ENCODE measurements at places on chromosomes 5 and 9.

GRCh38 chr5:129904667-129905472, 605 bp downstream of the CHSY3 start:
- no peak for DNase-seq

DNA sequence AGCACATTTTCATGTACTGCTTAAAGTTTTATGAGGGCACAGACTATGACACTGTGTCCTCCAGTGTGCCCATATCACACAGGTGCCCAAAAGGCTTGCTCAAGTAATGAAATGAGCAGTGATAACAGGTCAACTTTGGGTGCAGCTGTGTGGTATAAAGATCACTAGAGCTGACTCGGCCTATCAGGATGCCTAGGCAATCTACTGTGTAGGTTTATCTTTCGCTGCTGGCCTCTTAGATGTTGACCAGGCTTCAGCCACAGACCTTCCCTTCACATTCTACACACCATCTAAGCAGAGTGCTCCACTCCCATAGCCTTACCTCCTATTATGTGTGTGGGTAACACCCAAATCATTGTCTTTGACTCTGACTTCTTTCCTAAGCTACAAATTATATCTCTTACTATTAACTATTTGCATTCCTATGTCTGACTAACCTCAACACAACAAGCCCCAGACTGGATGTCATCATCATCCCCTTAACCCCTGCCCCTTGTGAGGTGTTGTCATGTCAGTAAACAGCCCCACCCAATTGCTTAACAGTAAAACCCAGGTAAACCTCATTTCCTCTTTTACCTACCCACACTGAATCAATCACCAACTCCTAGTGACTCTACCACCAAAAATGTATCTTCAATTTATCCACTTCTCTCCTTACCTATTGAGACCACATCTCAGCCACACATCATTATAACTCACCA, 2.5 kb downstream of the SREK1IP1 start:
- no peak for DNase-seq

DNA sequence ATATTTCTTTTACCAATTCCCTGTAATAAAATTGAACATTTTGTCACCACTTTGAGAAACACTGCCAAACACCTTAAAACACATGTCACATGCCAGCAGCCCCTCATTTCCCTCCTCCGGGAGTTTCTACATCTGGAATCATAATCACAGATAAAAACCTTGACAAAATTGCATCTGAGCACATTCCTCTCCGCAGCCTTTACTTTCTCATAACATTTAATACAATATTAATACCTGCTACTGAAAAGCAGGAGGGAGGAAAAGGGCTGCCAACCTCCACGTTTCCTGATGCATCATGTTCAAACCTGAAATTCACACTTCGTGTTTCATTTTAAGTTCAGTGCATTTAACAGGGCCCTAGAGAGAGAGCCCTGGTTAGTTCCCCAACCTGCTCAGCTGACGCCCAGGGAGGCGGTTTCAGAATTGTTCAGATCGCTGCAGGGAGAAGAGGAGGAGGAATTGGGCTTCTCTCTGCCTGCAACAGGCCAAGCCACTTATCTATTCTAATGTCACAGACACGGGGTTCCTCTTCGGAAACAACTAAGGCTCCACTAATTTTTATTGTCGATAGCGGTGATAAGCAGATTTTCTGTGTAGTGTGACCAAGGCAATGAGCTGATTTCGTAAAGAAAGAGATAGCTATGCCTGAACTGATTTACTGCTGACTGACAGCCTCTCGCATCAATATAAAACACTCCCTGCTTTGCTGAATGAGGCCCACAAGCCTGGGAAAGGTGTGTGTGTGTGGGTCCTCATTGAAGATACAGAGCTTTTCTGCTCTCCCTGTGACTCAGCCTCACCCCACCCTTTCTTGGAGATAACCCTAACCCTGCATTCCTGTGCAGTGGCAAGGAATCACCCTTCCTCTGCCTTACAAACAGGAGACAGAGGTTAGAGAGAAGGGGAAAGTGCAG, 4.9 kb upstream of the LHX2 start:
- DNase-seq = no peak

DNA sequence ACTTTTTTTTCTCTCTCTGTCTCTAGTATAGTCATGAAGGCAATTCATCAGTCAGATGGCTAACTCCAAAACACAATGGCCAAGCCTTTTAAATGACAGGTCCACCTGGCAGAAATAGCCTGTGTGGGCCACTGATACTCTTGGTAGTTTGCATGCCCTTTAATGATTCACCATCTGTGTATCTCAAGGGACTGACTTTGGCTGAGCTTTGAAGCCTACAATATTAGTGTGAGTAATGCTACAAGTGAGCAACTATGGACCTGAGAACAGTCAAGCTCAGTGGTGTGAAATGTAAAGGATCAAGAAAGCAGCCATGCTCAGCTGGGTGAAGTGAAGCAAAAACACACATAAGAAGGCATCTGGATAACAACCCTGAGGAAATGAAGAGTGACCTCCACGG, 506.9 kb downstream of the TLE1 start:
- DNase-seq = peak; percentile 55

- no peak for DNase-seq
Measured at GRCh38 chr5:133245191-133246052, 193.6 kb downstream of the HSPA4 start.

DNA sequence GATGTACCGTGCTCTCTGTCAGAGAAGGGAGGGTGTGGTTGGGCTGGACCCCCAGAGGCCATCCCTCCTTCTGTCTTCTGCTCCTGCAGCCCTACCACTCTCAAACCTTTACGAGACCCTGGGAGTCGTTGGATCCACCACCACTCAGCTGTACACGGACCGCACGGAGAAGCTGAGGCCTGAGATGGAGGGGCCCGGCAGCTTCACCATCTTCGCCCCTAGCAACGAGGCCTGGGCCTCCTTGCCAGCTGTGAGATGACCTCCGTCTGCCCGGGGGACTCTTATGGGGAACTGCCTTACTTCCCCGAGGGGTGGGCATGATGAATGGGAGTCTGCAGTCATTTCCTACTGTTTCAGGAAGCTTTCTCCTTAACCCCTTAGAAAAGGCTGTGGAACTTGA, 17.5 kb downstream of the TGFBI start:
- DNase-seq = no peak

- no peak for DNase-seq
Measured at GRCh38 chr5:164356790-164357189, 851.4 kb downstream of the MAT2B start.

- no peak for DNase-seq
Measured at GRCh38 chr5:130337179-130337888, 433.1 kb downstream of the CHSY3 start.

DNA sequence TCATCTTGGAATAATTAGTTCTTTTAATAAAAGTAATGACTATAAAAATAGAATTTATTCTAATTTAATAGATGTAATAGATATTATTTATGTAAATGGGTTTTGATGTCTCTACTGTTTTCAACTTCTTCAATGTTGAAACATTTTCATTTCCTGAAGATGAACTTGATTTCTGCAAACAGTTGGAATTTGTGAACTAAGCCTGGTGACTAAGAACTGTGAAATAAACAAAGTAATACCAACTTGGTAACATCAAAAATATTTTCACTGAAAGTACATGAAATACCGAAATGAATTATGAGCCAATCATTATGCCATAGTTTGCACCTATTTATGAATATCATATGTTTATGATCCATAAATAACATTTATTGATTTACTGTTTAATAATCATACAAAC, 143.8 kb upstream of the FGF10 start:
- no peak for DNase-seq

DNA sequence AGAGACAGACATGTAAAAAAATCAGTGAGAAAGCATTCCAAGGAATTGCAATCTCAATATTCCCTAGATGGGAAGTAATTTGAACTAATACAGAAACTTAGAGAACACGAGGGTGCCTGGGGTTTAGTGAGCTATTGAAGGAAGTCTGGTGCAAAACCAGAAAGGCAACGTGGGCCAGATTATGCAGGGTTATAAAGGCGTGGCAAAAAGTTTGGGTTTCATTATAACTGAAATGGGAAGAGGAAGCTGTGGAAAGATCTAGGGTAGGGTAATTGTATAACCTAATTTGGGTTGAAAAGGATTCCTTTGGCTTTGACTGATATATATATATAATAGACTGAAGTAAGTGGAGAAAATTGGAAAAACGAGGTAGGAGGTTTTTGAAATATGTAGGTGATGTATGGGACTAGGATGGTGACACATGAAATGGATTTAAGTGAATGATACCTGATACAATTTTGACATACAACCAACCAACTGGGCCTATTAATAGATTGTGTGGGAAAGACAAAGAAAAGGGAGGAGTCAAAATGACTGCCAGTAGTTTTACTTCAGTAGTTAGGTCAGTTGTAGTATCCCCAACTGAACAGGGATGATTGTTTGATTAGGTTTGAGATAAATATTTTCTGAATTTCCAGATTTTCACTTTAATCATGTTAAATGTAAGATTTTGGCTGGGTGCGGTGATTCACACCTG, 65.3 kb downstream of the FAM174A start:
- no peak for DNase-seq

DNA sequence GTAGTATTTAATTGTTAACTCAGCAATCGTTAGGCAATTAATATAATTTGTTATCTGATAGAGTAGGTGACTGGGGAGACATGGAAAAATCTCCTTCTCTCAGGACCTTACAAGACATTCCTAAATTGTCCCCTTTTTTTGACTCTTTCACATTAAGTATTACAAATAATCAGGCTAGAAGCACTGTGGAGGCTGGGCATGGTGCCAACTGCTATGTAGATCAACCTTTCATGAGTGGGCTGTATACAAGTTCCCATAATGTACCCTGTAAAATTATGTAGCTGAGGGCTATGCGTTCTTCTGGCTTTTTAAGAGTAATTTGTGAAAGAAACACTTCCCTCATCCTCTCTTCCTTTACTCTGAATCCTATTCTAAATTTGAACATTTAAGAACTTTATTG, 140.2 kb downstream of the NFIB start:
- DNase-seq = no peak

DNA sequence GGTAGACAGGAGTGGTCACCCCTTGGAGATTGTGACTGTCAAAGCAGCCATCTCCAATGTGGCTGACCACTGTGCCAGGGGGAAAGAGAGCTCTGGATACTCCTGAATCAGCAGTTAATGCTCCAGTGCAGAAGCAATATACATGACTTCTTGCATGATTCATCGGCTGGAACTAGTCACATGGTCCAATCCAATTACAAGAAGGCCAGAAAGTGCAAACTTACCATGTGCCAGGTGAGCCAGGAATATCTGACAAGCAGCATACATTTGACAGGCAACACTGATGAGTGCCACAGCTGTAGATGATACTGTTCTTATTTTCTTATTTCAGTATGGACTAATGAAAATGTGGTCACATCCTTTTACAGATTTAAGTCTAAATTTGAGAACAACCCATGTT, 440.0 kb upstream of the MPDZ start:
- no peak for DNase-seq

GRCh38 chr5:157857816-157858526, 974 bp downstream of the CLINT1 start:
- DNase-seq = no peak

DNA sequence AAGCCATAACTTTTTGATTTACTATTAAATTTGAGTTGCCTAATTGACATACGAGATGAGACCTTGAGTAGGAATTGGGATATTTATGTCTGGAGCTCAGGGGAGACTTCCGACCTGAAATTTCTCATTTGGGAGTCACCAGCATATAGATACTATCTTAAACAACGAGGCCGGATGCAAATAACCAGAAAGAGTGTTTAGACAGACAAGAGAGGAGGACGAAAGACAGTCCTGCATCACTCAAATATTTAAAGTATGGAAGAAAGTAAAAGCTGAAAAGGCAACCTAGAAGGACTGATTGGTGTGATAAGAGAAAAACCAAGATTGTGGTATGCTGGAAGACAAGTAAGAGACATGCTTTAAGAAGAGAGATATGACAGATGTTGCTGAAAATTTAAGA, 675.0 kb upstream of the NUDT12 start:
- DNase-seq = no peak

- DNase-seq = no peak
Measured at GRCh38 chr5:1783216-1783554, 16.5 kb downstream of the MRPL36 start.

GRCh38 chr5:163509291-163509951, 4.0 kb downstream of the MAT2B start:
- no peak for DNase-seq

DNA sequence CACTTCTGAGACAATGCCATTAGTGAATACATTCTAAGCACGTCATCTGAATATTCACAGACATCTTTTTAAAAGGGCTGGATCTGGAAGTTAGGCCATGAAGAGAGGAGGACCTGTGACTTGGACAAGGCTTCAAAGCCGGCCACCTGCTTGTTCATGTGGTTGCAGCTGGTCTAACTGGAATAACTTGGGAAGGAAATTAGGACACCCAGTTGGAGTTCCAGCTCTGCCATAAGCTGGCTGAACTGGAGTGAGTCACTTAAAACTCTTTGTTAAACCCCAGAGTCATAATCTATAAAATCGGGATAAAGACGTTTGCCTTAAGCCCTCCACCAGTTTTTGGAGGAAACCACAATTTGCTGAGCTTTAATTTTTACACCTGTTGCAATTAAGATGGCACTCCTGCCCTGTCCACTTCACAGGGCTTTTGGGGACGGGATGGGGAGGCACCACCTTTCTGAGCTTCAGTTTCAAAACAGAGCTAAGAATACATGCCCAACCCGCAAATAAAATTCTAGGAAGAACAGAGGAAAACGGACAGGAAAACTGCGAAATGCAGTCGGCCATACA, 536 bp upstream of the STX17 start:
- DNase-seq = no peak

- DNase-seq = no peak
Measured at GRCh38 chr5:118931564-118931963, 56.8 kb downstream of the DTWD2 start.

- no peak for DNase-seq
Measured at GRCh38 chr5:177553671-177554429, 513 bp downstream of the FAM193B start.

DNA sequence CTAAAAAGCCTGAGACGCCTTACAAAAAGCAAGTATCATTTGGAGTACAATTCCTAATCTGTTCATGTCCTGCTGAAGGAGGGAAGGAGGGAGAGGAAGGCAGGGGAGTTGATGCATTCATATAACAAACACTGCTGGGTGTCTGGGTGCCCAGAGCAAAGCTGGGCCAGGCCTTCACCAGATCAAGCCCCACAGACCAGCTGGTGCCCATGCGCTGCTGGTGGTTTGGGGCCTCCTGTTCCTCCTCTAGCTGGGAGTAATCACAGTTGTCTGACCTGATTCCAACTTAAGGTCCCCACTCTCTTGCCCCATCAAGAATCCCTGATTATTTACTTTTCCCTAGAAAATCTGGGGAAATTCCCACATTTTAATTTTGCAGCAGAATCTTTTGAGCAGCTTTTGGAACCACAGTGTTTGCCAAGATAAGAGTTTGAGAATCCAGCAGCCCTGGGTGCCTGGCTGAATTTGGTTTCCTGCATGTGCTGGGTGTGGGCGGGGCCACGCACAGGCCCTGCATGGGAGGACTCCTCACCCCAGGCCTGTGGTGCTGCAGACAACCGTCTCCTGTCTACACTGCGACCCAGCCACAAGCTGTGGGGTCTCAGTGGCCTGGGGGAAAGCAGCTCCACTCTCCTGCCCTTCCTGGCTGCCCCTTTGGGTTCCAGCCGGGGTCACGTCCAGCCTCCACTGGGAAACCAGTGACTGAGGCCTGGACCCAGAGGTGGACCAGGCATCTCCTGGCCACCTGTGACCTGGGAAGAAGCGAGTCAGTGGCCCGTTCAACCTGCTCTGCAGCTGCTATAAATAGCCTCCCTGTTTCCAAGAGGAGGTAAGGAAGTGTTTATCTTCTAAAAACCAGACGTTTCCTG, 47.5 kb downstream of the NEURL1B start:
- DNase-seq = no peak

- DNase-seq = no peak
Measured at GRCh38 chr5:43874772-43875171, 271.8 kb downstream of the NNT start.
